ENCODE measurements at places on chromosomes 16 and 17. TPM values are rescaled to one million over a fixed set of nuclear protein-coding genes. Genes with fewer than 3 reads are reported as not detected.

The KCTD19 gene
- polyA plus RNA-seq = 1.0 TPM

The HIGD1B gene
- 1.9 TPM for polyA plus RNA-seq

The TEX14 gene
- polyA plus RNA-seq = 0.71 TPM

The MED1 gene
- 52.8 TPM for polyA plus RNA-seq

The NLGN2 gene
- 16.8 TPM for polyA plus RNA-seq

The CDRT15 gene
- polyA plus RNA-seq = 0.61 TPM

The RGS9 gene
- polyA plus RNA-seq = 14.0 TPM

The GJD3 gene
- polyA plus RNA-seq = not detected

The TBC1D3 gene
- not detected for polyA plus RNA-seq

The MYH13 gene
- 0.14 TPM for polyA plus RNA-seq

The PRDM7 gene
- polyA plus RNA-seq = 0.11 TPM

The CTRB1 gene
- polyA plus RNA-seq = not detected
